ENCODE measurements at places on chromosomes 3 and 15.

- DNase-seq = no peak
Measured at GRCh38 chr3:116280130-116280740, 165.1 kb downstream of the LSAMP start.

GRCh38 chr3:85185495-85185894 is 226.7 kb downstream of the CADM2 start:
- DNase-seq = no peak

- DNase-seq = no peak
Measured at GRCh38 chr15:38225381-38225780, 27.3 kb upstream of the SPRED1 start.

- no peak for DNase-seq
Measured at GRCh38 chr3:106170636-106171035, 301.8 kb upstream of the CBLB start.

DNA sequence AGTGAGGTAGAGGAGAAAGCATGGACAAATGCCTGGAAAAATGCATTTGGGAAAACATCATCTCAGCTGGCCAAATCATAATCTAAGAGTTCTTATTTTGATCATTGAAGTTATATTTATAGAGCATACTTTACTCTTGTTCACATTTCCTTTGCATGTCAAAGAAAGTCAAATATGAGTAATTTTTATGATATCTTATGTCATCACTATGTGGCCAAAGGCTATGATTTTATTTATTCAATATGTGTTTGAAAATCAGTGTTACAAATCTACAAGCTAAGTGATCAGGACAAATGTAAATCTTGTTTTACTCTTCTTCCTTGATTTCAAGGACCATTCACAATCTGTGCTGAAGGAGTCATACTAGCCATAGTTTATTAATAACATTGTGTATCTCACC is 237.2 kb upstream of the DPH6 start:
- no peak for DNase-seq

DNA sequence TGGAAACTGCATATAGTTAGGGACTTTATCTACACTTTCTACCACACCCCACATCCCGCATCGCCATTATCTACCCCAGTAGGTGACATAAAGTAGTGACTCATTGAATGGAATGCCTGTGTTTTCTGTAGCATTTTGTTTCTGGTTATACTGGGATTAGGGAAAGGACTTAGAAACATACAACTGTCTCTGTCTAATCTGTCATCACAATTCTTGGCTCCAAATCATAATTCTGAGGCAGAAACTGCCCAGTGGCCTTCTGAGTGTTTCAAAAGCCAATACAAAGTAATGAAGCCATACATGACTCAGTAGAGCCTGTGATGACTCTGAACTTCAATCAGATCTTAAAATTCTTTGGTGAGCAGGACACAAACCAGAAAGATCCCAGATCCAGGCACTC is 115.7 kb upstream of the CHRM5 start:
- DNase-seq = no peak

DNA sequence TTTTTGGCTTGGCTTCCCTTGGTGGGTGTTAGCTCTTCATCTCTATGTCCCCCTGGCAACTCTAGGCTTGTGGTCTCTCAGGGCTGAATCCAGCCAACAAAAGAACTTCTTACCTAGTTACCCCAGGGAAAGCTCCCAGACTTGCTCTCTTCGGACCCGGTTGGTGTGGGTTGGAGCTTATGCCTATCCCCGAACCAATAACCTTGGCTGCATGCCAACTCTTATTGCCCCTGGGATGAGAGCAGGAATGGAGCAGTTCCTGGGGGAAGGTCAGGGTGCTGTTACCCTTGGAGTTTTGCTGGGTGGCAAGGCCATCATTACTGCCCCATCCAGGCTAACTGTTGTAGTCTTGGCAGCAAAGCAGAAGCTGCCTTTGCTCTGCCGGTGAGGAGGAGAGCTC is 147.8 kb downstream of the CACNA1D start:
- DNase-seq = no peak

GRCh38 chr15:86101818-86102217 is 22.1 kb downstream of the AGBL1 start:
- DNase-seq = no peak

DNA sequence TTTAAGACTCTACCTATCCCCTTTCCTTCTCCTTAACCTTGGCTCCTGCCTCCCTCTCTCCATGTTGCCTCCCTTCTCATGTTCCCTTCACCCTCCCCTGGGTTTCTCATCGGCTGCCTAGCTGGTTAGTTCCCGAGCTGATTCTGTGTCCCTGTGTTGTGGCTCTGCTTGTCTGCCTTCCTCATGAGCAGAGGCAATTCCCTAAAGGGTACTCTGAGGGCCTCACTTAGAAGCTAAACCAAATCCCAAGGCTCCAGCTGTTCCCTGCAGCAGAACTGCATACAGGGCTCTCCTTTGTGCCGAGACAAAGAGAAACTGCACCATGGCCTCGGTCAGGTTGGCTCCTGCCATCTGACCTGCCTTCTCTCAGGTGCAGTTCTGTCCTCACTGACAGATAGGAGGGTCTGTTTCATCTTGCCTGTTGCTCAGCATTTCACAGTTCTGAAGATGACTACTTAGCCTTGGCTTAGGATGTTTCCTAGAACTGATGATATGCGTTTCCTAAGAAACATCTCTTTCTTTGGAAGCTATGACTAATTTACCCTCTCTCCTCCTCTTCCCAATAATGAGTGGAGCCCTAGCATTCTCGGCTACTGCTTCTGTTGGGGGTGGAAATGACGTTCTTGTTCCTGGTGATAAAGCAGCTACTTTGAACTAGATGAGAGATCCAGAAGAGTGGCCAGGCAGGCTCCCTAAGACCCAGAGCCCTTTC is 27.1 kb downstream of the DUOX1 start:
- DNase-seq = no peak

GRCh38 chr15:82870727-82871320 is 61.4 kb downstream of the WHAMM start:
- DNase-seq = peak; percentile 36
